ENCODE measurements at places on chromosomes 16 and 17.

DNA sequence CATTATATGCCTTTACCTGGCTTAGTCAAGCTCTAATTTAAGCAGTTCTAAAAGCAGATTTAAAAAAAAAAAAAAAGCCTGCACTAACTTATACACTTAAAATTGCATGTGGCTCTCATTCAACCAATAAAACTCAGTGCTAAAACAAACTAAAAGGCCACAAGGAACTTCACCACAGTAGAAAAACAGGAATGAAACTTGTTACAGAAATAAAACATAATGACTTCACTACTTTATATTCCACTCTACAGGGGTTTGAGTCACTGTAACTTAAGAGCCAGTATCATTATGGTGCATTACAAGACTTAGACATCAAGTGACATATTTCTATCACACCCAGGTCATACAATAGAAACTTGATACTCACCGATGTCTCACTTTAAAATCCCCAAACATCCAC is 11.1 kb downstream of the CA10 start:
- DNase-seq = no peak

GRCh38 chr17:47288531-47289116 is 35.0 kb downstream of the ITGB3 start:
- DNase-seq = no peak

GRCh38 chr17:69669441-69670178 is 255.1 kb downstream of the MAP2K6 start:
- no peak for DNase-seq

DNA sequence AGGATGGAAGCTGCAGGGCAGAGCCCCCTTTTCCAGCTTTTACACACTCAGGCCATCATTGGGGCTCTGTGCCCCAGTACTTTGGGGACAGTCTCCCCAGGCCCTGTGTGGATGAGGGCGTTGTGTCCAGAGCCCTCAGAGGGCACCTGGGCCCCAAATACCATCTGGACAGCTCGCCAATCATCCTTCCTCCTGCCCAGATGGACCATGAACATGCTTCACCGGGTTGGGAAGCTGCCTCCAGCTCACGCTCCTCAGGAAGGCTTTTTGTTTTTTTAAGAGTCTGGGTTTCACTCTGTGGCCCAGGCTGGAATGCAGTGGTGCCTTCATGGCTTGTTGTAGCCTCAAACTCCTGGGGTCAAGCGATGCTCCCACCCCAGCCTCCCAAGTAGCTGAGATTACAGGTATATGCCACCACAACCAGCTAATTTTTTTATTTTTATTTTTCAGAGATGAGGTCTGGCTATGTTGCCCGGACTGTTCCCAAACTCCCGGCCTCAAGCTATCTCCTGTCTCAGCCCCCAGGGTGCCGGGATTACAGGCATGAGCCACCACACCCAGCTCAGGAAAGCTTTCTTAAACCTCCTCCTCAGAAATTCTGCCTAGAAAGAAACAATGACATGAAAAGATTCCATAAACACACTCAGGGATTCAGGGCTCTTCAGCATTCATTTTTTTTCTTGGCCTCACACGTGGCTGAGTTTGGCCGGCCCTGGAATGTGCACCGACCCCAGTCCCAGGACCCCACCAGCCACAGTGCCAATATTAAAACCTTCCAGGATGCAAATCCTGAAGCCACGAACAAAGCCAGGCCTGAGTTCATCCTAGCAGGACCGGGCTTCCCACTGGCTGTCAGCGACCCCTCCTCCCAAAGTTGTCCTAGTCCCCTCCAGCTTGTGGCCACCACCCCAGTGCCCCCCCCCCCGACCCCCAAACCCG is 27.4 kb upstream of the ZNF423 start:
- DNase-seq = no peak

DNA sequence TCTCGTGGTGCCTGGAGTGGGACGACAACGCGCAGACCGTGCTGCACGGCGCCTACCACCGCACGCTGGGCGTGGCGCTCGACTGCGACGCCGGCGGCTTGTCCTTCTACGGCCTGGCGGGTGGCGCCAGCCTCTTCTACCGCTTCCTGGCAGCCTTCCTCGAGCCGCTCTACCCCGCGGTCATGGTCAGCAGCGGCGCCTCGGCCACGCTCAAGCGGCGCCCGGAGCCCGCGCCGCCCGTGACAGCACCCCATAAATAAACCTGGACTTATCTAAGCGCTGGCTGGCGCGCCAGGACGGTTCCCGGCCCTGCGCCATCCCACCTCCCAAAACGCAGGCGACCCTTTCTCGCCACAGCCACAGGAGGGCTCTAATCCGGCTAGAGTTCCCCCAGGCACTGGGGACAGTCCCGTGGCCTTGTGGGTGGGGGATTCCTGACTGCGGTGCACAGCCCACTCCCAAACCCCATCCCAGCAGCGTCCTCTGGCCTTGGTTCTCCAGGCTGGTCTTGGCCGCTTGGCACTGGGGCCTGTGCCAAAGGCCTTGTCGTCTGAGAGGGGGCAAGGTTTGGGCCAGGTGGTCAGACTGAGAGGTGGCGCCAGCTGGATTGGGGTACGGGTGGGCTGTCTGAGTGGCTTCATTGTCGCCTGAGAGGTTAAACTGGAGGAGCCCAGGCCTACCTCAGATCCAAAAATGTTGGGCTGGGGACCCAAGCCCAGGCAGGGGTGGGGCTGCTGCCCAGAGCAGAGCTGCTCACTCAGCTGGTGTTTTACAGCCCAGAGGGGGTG is 10.1 kb upstream of the SLC16A5 start:
- peak; percentile 63 for DNase-seq

DNA sequence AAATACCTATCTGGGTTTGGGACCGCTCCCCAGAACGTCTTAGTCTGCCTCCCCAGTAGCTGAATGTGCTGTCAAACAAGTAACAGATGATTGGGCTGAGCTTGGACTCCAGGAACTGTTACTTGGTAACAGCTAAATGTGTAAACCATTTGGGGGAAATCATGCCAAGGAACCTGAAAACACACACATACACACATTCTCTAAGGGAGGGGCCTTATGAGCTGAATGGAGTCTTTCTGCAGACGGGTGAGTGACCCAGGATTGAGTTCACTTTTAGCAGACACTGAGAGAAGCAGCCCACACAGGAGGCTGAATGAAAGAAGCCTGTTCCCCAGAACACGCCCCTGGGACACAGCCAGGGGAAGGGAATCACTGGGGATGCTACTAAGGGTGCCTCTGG is 1.6 kb downstream of the ACLY start:
- no peak for DNase-seq

GRCh38 chr16:68743664-68744063 is 6.6 kb downstream of the CDH1 start:
- no peak for DNase-seq

GRCh38 chr17:76417499-76418143 is 33.2 kb downstream of the SPHK1 start:
- DNase-seq = no peak

- DNase-seq = no peak
Observed at GRCh38 chr16:29983420-29984136, 9.9 kb downstream of the TAOK2 start.

DNA sequence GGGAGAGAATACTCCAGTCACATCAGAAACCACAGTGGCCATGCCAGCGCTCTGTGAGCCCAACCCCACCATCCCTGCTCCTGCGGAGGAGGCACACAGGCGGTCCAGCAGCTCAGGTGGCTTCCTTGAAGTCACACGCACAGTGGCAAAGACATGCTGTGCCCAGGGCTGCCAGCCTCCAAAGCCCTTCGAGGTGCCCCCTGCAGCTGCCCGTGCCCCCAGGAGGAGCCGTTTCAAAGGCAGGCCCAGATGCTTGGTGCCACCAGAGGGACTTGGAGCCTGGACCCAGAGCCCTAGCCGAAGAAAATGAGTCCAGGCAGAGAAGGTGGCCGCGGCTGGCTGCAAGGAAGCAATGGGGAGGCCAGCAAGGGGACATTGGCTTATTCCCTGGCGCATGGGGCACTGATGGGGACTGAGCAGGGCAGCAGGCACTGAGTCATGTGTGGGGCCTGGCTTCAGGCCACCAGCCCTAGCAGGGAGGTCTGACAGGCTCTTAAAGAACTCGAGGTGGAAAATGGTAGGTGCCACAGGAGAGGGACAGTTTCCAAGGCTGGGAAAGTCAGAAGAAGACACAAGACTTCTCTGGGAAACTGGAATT is 17.2 kb upstream of the CACNG1 start:
- DNase-seq = no peak

GRCh38 chr17:56988901-56989572 is 11.1 kb downstream of the SCPEP1 start:
- no peak for DNase-seq

DNA sequence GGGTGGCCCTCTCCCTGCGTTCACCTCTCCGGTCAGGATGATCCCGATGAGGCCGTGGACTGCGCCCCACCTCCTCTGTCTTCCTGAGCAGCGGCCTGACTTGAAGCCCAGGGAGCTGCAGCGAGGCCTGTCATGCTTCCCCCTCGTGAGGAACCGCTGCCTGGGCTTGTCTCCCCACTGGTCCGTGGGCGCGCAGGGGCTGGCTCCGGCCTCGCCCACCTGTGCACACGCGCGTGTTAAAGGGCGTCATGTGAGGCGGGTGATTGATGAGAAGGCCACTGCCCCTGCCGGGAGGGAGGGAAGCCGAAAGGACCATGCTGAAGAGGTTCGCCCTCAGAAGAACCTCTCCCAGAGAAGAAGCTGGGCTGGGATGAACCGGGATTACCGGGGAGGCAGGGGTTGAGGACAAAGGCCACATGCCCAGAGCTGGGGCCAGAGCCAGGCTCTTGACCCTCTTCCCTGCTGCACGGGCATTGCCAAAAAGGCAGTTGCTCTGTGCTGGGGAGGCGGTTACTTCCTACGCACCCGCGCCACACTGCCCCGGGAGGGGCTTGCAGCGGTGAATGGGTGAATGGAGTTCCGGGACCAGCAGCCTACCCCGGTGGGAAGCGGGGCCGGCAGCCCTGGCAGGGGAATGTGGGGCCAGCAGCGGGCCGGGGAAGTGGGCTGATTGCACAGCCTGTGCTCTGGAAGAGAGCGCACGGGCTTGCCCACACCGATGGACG is 85.9 kb upstream of the GSE1 start:
- DNase-seq = no peak

GRCh38 chr16:74667255-74667700 is 601 bp upstream of the RFWD3 start:
- peak; percentile 50 for DNase-seq

All from stimulated activated CD4-positive, alpha-beta T cell treated with anti-CD3 and anti-CD28 coated beads, Interleukin-2, amount 100 ng/mL, for 24 hours (primary cell).